Kidney tubule cell (primary cell): ENCODE measurements at places on chromosomes 1 and 21.

GRCh38 chr1:22763487-22764200 lies 53.0 kb downstream of the EPHB2 start:
- peak; percentile 29 for DNase-seq

- no peak for DNase-seq
Observed at GRCh38 chr1:19254416-19254815, 2.8 kb downstream of the MRTO4 start.

- no peak for DNase-seq
Observed at GRCh38 chr1:150162582-150162861, 12.8 kb downstream of the PLEKHO1 start.

- DNase-seq = peak; percentile 42
Observed at GRCh38 chr1:172484252-172484651, 40.4 kb upstream of the PIGC start.

GRCh38 chr1:9111957-9112356 lies 16.9 kb downstream of the GPR157 start:
- DNase-seq = peak; percentile 42

- no peak for DNase-seq
Observed at GRCh38 chr1:180312926-180313325, 82.9 kb downstream of the LHX4 start.

- no peak for DNase-seq
Observed at GRCh38 chr1:103171041-103171590, 62.8 kb upstream of the COL11A1 start.

DNA sequence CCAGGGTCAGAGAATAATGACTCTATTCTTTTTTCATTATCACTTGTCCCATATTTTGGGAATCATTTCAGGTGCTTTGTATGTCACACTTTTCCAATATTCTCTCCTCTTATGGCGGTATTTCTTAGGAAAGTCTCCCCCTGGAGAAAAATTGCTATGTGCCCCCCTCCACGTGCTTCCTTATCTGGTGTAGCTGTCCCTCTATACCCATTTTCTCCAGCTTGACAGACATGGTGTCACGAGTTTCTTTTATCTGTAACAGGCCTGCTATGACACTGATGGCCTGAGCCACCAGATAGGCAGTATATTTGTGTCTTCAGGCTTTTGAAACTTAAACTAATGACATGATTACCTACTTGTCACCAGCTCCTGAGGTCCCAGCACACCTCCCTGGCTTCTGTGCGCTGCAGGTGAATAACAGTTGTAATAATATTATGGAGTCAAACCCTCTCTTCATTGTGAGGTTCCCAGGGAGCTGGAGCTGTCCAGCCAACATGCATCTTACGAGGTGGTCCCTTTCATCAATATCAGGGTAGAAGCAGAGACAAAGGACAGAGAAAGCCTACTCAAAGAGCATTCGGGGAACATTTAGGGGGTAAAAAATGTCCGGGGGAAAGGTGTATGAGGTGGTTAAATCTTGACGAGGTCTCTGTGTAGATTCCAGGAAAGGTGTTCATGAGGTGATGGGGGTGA lies 71.2 kb upstream of the DUSP10 start:
- DNase-seq = no peak

DNA sequence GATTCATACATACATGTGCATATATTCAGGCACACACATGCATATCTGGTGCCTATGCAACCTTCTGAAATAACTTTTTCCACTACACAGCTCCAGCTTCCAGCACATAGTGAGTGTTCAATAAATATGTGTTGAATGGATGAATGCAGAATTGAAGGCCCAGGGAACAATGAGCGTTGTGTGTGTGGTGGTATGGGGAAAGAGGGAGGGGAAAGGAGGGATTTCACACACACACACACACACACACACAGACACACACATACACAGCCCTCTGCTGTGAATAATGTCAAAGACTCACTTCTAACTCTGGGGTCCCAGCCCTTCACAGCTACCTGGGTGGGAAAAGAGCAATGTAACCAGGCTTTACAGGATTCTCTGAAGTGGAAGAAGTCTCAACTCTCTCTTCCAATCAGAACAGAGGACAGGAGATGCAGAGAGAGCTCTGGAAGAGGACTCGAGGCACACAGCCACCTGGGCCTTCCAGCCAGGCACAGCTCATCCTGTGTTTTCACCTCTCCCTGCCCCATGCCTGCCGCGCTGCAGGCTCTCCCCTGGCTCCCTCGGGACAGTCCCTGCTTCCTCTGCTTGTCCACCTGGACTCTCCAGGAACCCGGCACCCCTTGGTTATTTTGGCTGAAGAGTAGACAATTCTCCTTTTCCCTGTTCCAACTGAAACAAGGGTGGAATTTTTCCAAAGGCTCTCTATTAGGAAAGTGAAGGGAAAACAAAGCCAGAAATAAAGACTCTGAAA lies 5.4 kb upstream of the IGSF8 start:
- no peak for DNase-seq
